IPS DF 6.9 (cell line): ENCODE measurements at places on chromosomes 5 and 9.

GRCh38 chr5:65394087-65394486 is 87.6 kb downstream of the ADAMTS6 start:
- H3K4me1 ChIP-seq: no peaks in the 10 kb centered on the region
- no peak overlapping the region for H3K4me3 ChIP-seq
- H3K36me3 ChIP-seq: no peaks in the 10 kb centered on the region

GRCh38 chr5:96876292-96876850 is at the start of gene ERAP2:
ERAP2 (plus strand) TSS chr5:96876500; CDS start chr5:96879686, 3,186 bp downstream.
- H3K27me3 ChIP-seq: no peaks in the 10 kb centered on the region
- no peaks in the 10 kb centered on the region for H3K4me1 ChIP-seq
- no peak within 1 kb of the TSS for H3K4me3 ChIP-seq

GRCh38 chr9:37906312-37907239 is 2.6 kb upstream of the SLC25A51 start:
- no peaks in the 10 kb centered on the region for H3K36me3 ChIP-seq
- H3K4me3 ChIP-seq: no peak overlapping the region
- H3K27me3 ChIP-seq: no peaks in the 10 kb centered on the region

DNA sequence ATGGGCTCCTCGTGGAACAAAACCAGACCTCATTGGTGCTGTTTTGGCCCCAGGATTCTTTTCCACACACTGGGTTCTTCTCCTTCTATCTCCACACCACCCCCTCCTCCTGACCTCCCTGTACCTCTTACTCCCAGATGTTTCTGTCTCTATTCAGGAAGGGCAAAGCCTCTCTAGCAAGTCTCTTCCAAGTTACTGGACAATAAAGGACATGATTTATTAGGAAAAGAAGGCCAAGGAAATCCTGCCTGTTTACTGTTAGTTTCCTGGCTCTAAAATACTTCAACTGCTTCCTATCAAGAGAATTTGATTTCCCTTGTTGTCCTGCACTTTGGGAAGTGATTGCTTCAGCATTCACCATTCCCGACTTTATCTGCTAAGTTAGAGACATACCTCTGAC is 262.0 kb downstream of the SAXO1 start:
- no peak for DNase-seq
- H3K27me3 ChIP-seq: no peaks in the 10 kb centered on the region
- no peaks in the 10 kb centered on the region for H3K36me3 ChIP-seq
- no peaks in the 10 kb centered on the region for H3K4me1 ChIP-seq
- H3K27ac ChIP-seq: no peak overlapping the region

DNA sequence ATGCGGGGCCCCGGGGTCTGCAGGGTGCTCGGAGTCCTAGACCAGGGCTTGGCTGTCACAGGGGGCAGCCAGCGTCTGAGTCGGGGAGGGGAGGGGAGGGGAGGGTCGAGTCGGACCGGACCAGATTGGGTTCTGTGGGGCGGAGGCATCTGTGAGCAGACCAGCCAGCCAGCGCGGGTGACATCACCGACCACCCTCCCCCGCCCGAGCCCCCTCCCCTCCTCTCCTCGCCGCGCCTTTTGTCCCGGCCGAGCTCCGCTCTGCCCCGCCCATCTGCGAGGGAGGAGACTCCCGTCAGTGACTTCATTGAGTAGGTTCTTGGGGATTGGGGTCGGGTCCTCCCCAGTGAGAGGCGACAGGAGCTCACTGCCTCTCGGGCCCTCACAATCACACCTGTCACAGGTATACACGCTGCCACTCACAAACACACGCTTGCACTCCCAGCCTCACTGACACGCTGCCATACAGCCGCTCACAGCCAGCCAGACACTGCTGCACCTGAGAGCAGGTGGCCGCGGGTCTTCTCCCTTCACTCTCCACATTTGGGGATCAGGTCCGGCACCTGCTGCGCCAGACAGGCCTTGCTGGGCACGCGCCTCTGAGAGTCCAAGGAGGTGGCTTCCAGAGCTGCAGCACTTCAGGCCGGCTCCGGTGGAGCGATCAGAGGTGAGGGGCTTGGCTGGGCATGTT is 546 bp downstream of the DNAJB5 start:
- peaks cover 14% of the 10 kb centered on the region for H3K4me1 ChIP-seq
- no peak for DNase-seq
- no peaks in the 10 kb centered on the region; the same call in 1 of the 2 replicates for H3K36me3 ChIP-seq
- H3K4me3 ChIP-seq: peak overlapping the region; percentile 59
- no peaks in the 10 kb centered on the region for H3K27me3 ChIP-seq

DNA sequence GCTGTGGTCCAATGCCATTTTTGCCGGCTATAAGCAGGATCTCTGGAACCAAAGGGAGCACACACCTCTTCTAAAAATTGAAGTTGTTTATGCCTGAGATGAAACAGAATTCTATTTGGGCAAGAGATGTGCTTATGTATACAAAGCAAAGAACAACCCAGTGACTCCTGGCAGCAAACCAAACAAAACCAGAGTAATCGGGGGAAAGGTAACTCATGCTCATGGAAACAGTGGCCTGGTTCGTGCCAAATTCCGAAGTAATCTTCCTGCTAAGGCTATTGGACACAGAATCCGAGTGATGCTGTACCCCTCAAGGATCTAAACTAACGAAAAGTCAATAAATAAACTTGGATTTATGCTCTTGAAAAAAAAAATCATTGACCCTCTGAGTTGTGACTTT is 178.7 kb downstream of the CEMIP2 start:
- H3K4me1 ChIP-seq: no peaks in the 10 kb centered on the region
- no peak overlapping the region for H3K27ac ChIP-seq
- no peaks in the 10 kb centered on the region for H3K27me3 ChIP-seq

DNA sequence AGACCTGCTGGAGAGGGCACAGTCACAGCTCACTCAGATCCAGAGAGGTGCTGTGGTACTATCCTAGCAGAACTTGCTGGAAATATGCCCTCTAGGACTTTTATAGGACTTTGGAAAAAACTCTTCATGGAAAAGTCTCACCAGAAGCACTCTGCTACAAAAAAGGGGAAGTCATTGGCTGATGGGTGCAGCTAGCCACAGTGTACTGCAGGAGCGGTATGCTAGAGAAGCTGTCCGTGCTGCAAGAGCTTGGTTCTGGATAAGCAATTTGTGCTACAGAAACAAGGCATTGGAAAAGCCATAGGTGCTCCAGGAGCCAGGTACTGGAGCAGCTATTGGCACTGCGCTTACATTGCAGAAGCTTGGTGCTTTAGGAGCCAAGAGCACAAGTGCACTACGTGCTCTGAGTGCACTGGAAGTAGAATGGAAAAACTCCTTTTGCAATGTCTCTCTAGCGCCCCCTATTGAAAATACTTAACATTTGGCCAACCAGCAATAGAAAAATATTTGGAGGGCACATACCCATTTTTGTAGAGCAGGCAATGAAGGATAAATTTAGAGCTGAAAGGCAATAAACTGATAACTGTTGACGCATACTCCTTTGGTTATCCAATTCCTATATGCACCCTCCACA is 83.4 kb downstream of the MEGF10 start:
- DNase-seq: no peak
- no peak overlapping the region for H3K4me3 ChIP-seq
- no peaks in the 10 kb centered on the region for H3K4me1 ChIP-seq
- H3K36me3 ChIP-seq: no peaks in the 10 kb centered on the region
- no peaks in the 10 kb centered on the region for H3K27me3 ChIP-seq

DNA sequence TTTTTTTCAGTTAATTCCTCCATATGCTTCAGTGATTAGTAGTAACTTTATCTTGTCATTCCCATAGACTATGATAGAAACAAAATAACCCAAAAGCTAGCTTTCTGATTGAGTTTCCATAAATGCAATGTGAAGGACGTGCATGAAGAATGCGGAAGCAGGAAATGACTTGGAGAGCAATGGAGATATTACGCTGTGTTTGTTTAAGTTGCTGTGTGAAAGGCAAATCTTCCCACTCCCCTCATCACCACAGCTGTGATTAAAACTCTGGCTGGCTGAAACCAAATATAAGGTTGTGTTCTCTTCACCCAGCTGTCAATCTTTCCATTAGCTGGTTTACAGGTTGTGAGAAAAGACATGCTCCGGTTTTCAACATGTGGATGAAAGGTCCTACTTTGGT is 83.9 kb downstream of the NR2F1-AS1 start:
- DNase-seq: no peak
- no peaks in the 10 kb centered on the region for H3K27me3 ChIP-seq
- no peak overlapping the region for H3K27ac ChIP-seq
- H3K4me3 ChIP-seq: no peak overlapping the region
- no peaks in the 10 kb centered on the region for H3K4me1 ChIP-seq

DNA sequence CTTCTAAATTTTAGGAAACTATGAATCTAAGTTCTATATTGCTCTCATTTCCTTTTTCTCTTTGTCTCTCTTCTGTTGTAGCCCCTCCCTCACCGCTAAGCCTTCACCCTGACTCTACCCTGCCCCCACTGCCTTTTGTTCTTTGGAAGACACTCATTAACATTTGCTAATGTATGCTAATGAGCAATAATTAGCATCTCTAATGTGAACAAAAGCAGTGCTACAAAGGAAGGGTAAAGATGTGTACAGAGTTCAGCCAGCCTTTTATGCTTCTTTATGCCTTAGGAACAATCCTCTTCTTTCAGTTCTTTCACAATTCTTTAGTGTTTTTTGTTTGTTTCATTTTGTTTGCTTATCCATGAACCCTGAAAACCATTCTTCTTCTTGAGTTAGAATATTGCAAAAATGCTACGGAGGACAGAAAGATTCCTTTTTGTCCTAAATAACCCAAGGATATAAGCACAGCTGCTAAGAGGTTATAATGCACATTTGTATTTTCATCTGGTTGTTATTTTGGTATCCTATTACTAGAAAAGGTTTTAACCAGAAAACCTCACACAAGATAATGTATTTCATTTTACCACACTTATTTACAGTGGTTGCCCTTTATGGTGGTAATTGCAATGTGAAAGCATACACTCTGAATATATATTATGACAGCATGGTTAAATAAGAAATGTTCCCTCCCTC is 159.3 kb downstream of the TMC1 start:
- H3K4me1 ChIP-seq: no peaks in the 10 kb centered on the region
- H3K27me3 ChIP-seq: no peaks in the 10 kb centered on the region
- H3K36me3 ChIP-seq: no peaks in the 10 kb centered on the region
- peak; percentile 84 for DNase-seq
- no peak overlapping the region for H3K27ac ChIP-seq

DNA sequence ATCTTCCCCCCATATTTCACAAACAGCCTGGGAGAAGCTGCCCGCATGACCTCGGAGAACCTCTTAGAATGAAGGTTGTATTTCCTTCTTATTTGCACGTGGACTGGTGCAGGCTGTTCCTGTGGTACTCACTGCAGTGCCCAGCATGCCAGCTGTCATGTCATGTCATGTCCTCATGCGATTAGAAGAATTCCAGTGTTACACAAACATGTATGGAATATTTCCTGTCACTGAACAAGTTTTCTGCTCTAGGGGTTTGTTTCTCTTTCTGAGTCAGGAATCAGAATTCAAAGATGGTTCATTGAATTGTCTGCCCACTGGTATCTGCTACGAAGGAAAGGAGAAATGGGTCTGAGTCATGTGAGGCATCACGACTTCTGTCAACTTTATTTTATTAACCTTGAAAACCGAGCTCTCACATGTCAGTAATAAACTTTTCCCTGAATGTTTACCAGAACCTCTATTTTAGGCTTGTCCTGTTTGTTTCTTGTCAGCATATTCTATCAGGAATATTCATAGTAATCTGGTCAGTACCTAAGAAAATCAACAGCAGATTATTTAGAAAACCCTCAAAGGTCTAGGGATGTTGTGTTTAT is 415.6 kb downstream of the GADD45G start:
- H3K36me3 ChIP-seq: no peaks in the 10 kb centered on the region
- H3K27me3 ChIP-seq: no peaks in the 10 kb centered on the region
- no peak overlapping the region for H3K27ac ChIP-seq
- no peak overlapping the region for H3K4me3 ChIP-seq
- DNase-seq: no peak

DNA sequence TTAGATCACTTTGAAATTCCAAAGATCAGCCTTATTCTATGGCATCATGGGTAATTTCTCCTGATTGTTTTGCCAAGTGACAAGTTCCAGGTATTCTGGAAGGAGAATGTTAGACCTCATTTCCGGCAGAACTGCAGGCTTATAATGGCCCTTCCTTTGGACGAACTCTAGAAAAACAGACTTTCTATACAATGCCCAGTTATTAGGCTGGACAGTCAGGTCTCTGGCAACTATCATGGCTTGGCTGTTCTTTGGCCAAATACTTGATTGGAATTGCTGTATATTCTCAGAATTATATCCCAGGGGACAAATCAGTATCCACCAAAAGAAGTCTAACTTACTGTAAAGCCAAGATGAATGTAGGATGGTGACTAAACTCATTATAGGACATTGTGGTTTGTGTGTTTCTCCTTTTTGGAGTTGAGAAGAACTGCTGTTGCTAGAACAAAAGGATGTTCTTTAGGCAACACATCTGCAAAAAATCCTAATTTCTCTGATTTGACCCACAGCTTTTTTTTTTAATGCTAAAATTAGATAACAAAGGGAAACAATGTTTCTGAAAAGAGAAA is 69.0 kb downstream of the ADAMTSL1 start:
- no peaks in the 10 kb centered on the region for H3K27me3 ChIP-seq
- H3K27ac ChIP-seq: no peak overlapping the region
- no peaks in the 10 kb centered on the region for H3K36me3 ChIP-seq
